NCI-H1694 treated with DMSO at 0.1 percent for 48 hours (cell line): ENCODE measurements at places on chromosomes 3 and 15.

GRCh38 chr3:170007031-170007663 lies 30.6 kb upstream of the GPR160 start:
- no peak for DNase-seq

GRCh38 chr3:132180337-132180791 lies 136.8 kb upstream of the ACP3 start:
- peak; percentile 55 for DNase-seq

DNA sequence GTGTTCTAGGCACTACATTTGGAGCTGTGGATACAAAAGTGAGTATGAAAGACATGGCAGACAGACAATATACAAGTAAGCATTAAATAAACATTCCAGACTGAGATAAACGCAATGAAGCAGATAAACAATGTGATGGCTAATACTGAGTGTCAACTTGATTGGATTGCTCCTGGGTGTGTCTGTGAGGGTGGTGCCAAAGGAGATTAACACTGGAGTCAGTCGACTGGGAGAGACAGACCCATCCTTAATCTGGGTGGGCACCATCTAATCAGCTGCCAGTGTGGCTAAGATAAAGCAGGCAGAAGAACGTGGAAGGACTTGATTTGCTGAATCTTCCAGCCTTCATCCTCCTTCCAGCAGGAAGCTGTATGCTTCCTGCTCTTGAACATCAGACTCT lies 77.2 kb downstream of the CADPS start:
- DNase-seq, result no peak

GRCh38 chr3:169923831-169924230 lies 12.5 kb downstream of the SAMD7 start:
- no peak for DNase-seq
